Mammary microvascular endothelial cell (primary cell): ENCODE measurements at places on chromosomes 16 and 17. TPM values are rescaled to one million over a fixed set of nuclear protein-coding genes. Genes with fewer than 3 reads are reported as not detected.

UTS2R gene
- total RNA-seq, result not detected in 2 replicates

CCL1 gene
- total RNA-seq, result not detected in 2 replicates

PYY gene
- total RNA-seq, result not detected in 2 replicates

ALOX15B gene
- not detected in 2 replicates for total RNA-seq

SOST gene
- total RNA-seq, result not detected in 2 replicates

EFNB3 gene
- 0.10 and 0.13 TPM in 2 replicates for total RNA-seq

CEP95 gene
- 12.6 and 14.1 TPM in 2 replicates for total RNA-seq

ST6GALNAC1 gene
- not detected in 2 replicates for total RNA-seq

CD68 gene
- total RNA-seq, result 28.8 TPM in 2 replicates

ASPHD1 gene
- total RNA-seq, result 0.07 and 0.34 TPM in 2 replicates

DPEP1 gene
- 0.13 TPM in 1 of 2 replicates, not detected in the other for total RNA-seq

TMED6 gene
- total RNA-seq, result not detected in 2 replicates

CLEC18A gene
- total RNA-seq, result under 0.01 TPM in 1 of 2 replicates, not detected in the other

TNFSF12 gene
- total RNA-seq, result 15.9 and 16.8 TPM in 2 replicates

OR1F1 gene
- total RNA-seq, result 0.13 and 1.9 TPM in 2 replicates

PIGS gene
- total RNA-seq, result 55.2 and 64.4 TPM in 2 replicates

ST6GALNAC2 gene
- total RNA-seq, result 1.7 and 2.2 TPM in 2 replicates

AMDHD2 gene
- 63.3 and 76.6 TPM in 2 replicates for total RNA-seq

CORO1A gene
- total RNA-seq, result 4.5 and 7.1 TPM in 2 replicates

CA4 gene
- total RNA-seq, result 0.34 TPM in 1 of 2 replicates, not detected in the other

PRSS53 gene
- 1.2 and 1.5 TPM in 2 replicates for total RNA-seq

FOXO3B gene
- total RNA-seq, result 3.3 and 3.5 TPM in 2 replicates

KRT222 gene
- total RNA-seq, result not detected in 2 replicates

CCL7 gene
- total RNA-seq, result not detected in 2 replicates

TSPAN10 gene
- 0.20 TPM in 1 of 2 replicates, not detected in the other for total RNA-seq

WNT3 gene
- 0.59 and 0.87 TPM in 2 replicates for total RNA-seq

DNASE1 gene
- total RNA-seq, result 5.9 and 6.9 TPM in 2 replicates

SLFN14 gene
- not detected in 2 replicates for total RNA-seq

TMEM238L gene
- total RNA-seq, result not detected in 2 replicates

ASPSCR1 gene
- 20.9 and 21.3 TPM in 2 replicates for total RNA-seq

C1QTNF1 gene
- total RNA-seq, result 7.0 and 9.5 TPM in 2 replicates

ARHGDIG gene
- total RNA-seq, result 0.20 and 2.0 TPM in 2 replicates

SP6 gene
- 3.1 and 5.1 TPM in 2 replicates for total RNA-seq

HS3ST3A1 gene
- total RNA-seq, result 0.07 TPM in 1 of 2 replicates, not detected in the other

CUEDC1 gene
- total RNA-seq, result 13.4 and 16.4 TPM in 2 replicates

NACA2 gene
- not detected in 2 replicates for total RNA-seq

CCR7 gene
- not detected in 2 replicates for total RNA-seq

DNAAF8 gene
- total RNA-seq, result 0.27 TPM in 1 of 2 replicates, not detected in the other

ZPBP2 gene
- total RNA-seq, result not detected in 2 replicates

ITGB3 gene
- total RNA-seq, result 153 and 174 TPM in 2 replicates

OTOP2 gene
- total RNA-seq, result not detected in 2 replicates

ABCC11 gene
- 0.05 and 0.20 TPM in 2 replicates for total RNA-seq

DDX52 gene
- 27.8 and 30.8 TPM in 2 replicates for total RNA-seq

PRSS8 gene
- total RNA-seq, result not detected in 2 replicates

CTF1 gene
- 0.33 TPM in 1 of 2 replicates, not detected in the other for total RNA-seq

SLX4 gene
- total RNA-seq, result 4.6 and 5.4 TPM in 2 replicates

KRT25 gene
- not detected in 2 replicates for total RNA-seq

NDE1 gene
- 41.0 and 53.1 TPM in 2 replicates for total RNA-seq

TAC4 gene
- not detected in 2 replicates for total RNA-seq

HP gene
- total RNA-seq, result not detected in 2 replicates

MT1X gene
- total RNA-seq, result 22.9 and 26.2 TPM in 2 replicates

TPSG1 gene
- not detected in 2 replicates for total RNA-seq

HSD17B1 gene
- 0.05 TPM in 1 of 2 replicates, not detected in the other for total RNA-seq

NAGS gene
- total RNA-seq, result 11.0 and 13.9 TPM in 2 replicates

SLC6A2 gene
- total RNA-seq, result not detected in 2 replicates

OTOA gene
- total RNA-seq, result 0.20 TPM in 1 of 2 replicates, not detected in the other
